ENCODE measurements at places on chromosomes 2 and 18.

DNA sequence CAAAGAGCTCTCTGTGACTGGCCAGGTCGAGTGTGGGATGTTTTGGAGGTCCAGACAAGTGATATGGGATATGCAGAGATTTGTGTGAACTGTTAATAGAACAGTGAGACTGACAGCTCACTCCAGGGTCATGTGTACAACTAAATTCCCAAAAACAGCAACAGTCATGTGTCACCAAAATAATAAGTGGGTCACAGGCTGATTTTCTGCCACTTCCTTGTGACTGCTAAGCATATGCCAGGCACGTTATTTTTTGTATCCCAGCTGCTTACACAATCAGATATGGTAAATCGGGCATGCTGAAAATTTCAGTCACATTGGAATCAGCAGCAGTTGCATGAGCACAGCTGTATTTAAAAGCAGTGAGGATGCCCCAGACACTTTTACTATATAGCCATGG lies 198.7 kb downstream of the PTGR3 start:
- no peak for DNase-seq

DNA sequence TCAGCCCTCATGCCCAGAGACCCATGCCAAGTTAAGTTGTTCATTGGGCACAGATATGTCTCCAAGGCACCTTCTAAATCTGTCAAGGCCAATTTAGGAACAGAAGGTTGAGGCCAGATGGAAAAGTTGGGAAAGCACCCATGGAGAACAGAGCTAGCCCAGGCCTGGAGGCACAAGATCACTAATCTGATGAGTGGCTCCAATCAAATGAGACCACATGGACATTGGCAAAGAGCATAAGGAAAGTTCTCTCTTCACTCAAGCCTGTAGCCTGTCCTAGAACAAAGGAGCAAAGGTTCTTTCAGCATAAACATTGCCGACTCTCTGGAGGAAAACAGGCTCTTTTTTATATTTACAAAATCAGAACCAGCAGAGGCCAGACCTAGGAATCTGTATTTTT lies 154.8 kb downstream of the RNF152 start:
- peak; percentile 43 for DNase-seq

DNA sequence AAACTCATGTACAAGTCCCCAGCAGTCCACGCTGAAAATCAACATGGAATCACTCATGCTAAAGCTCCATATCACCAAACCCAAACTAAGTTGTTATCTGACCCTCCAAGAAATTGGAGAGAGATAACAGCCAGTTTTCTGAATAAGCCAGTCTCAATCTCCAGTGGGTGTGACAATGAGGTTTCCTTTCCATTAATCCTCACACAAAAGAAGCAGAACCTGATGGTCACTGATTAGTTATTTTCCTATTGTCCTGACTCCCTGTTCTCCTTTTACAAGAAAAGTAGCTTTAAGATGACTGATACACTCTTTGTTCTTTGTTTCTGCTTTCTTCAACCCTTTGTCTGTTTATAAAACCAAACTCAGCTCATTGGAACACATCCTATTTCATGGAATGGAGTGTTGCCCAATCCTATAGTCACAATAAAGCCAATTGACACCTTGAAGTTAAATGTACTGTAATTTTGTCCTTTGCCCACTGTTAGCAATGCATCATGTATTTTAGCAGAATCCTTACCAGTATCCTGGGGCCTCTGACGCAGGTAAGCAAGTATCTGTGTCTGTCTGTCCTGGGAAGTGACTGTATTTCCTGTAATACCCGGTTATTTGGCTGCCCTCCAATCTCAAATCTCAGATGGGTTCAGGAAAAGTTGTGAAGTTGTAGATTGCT lies 30.6 kb upstream of the SH3RF3 start:
- DNase-seq: no peak

DNA sequence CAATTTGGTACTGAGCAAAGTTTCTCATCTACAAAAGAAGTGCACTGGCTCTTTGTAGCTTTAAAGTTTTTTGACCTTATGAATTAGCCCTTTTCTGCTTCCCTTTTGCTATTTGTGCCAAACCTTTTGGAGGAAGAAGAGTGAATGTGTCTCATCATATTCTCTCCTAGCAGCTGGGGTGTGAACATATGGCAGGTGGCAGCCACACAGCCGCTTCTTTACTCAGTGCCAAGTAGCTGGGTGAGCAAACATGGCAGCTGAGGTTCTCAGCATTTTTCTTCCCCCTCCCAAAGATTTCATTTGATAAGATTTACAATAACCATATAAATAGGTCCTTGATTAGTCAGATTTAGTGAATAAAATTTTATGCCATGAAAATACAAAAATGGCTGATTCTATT lies 46.7 kb upstream of the STK17B start:
- no peak for DNase-seq

GRCh38 chr2:68193144-68193543 lies 35.5 kb downstream of the PNO1 start:
- no peak for DNase-seq

DNA sequence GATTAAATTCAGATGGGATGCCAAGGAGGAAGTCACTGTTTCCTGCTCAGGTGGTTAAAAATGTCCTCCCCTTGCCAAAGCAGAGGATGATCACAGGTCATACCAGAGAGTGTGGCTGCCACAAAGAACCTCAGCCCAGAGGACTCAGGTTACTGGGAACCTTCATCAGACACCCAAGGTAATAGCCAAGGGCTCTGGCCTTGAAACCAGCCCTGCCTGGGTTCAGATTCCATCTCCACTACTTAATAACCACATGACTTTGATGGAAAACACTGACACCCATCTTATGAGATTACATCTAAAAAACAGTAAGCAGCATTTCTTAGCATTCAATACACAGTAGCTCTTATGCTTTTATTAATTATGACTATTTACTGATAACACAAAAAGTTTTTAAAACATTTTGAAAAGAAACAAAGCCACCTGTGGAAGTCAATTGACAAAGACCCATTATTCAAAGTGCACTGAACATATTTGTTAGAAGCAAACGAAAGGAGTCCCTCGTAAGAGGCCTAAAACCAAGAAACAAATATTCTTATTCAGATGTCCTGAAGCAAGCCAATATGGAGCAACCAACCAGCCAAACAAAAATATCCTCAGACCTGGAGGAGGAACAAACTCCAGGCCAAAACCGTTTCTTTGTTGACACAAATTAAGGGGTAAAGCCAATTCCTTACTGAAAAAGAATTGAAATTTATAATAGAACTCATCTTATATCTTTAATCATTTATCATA lies 241.5 kb downstream of the RNF152 start:
- DNase-seq: no peak

GRCh38 chr2:167135706-167136105 lies 247.4 kb downstream of the XIRP2 start:
- DNase-seq: no peak

GRCh38 chr2:179049203-179049545 lies 763 bp downstream of the CCDC141 start:
- DNase-seq: no peak

- no peak for DNase-seq
Observed at GRCh38 chr2:203718087-203718486, 11.6 kb downstream of the CD28 start.

GRCh38 chr2:240932001-240932723 lies 26.0 kb downstream of the CROCC2 start:
- DNase-seq: no peak

DNA sequence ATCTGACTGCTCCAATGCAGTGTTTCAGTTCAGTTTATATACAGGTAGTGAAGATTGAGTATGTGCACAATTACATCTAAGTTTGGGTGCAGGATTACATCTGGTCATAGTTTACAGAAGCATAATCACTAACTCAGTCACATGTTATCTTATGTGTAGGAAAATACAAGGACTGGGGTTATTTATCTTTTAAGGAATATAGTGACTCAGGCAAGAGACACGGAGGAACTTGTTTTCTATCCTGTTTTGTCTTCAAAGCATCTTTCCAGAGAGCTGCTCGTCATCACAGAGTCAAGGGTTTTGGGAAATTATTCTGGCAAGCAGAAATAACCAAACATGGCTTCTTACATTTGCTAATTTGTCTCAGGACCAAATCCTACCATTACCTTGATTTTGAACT lies 1371.5 kb upstream of the TMEFF2 start:
- DNase-seq: no peak

- no peak for DNase-seq
Observed at GRCh38 chr2:32278478-32278853, 762 bp downstream of the YIPF4 start.

DNA sequence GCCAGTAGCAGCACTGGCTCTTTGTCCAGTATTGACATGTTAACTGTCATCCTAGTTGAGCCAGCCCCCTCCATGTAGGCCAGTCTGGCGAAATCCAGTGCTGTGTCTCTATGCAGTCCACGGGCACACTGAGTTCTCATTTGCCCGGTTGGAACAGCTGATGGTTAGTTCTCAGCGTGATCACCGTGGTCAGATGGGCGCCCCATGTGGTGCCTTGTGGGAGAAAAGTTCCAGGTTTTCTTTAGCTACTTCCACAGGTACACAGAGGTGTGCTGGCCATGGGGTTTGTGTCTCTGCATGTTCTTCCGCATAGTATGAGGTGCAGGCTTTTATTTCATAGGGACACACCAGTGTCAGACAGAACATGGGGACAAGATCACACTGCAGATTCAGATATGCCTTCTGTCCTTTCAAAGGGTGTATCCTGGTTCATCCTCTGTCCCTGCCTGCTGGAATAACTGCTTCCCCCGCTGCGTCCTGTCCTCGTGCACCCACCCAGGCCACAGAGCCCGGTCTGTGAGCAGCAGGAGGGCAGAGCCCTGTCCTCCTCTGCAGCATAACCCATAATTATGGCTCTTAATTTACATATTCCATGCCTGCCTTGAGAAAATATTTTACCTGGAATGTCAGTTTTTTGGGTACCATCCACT lies 334.1 kb downstream of the GBX2 start:
- no peak for DNase-seq

DNA sequence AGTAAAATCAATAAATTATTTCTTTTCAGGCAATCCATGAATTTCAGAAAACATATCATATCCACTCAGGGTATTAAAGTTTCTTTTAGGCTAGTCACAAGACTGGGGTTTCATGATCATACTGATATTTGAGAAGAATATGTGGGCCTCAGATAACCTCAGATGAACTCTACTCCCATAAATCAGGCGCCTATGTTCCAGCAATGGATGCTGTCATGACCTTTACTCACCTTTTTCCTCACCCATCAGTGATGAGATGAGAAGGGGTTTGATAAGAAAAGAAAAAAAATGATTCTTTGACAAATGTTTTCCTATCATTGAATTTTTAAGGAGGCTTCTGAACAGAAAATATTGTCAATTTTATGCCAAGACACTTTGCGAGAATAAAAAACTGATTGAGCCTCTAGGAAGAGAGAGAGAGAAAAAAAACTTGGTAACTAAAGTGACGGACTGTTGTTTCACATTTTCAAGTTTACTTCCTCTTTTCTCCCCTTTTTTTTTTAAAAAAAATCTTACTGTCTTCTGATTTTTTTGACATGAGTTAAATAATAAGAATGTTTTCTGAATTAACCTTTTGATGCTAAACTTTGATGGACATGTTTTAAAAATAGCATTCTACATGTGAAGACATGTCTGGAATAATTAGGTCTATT lies 309.1 kb upstream of the MAP2 start:
- DNase-seq: no peak

- no peak for DNase-seq
Observed at GRCh38 chr2:108605947-108606346, 71.7 kb downstream of the LIMS1 start.

DNA sequence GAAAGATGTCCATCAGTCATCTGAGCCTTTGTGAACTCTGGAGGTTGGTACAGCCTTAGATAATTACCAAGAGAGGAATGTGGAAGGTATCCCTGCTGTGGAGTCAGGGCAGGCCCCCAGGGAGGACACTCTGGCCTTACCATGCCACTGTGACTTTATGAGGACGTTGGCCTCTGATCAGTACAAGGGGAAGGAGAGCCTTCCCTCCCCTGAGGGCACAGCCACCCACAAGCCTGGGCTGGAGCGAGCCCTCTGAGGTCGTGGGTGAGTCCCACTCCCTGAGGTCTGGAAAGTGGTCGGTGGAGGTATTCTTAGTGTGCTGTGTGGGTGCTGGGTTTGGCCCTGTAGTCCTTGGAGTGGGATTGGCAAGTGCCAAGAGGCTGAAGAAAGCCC lies 91.6 kb downstream of the STPG4 start:
- DNase-seq: no peak

DNA sequence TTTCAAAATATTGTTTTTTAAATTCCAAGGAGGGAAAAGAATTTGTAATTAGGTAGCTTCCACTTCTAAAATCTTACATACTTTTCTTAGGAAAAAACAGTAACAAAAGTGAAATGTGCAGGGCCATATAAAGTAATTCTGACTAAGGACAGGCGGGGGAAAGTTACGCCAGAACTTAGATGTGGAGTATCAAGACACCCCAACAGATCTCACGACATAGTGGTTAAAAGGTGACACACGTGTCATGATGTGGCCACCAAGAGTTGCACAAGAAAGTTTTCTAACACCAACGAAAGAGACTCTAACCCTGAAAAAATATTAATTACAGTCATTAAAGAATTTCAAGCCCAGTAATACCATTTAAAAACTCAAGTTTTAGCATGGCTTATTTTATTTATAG lies 51.0 kb downstream of the KIDINS220 start:
- no peak for DNase-seq

GRCh38 chr2:63320669-63321068 lies 267.6 kb downstream of the WDPCP start:
- DNase-seq: no peak

DNA sequence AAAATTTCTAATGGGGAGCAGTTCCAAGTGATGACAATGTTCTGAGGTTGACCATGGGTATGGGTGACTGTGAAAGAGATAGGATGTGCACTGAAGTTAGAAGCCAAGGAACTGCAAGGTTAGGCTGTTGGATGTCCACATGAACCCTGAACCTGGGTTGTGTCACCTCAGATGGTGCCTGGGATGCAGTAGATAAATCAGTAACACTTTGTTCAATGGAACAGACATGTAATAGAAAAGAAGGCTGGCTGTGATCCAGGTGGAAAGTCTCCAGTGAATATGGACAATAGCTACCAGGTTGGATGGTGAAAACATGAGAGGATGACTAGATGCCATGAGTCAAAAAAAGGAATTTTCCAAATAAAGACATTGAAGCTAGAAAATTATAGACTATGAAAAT lies 131.4 kb downstream of the TRABD2A start:
- DNase-seq: no peak

DNA sequence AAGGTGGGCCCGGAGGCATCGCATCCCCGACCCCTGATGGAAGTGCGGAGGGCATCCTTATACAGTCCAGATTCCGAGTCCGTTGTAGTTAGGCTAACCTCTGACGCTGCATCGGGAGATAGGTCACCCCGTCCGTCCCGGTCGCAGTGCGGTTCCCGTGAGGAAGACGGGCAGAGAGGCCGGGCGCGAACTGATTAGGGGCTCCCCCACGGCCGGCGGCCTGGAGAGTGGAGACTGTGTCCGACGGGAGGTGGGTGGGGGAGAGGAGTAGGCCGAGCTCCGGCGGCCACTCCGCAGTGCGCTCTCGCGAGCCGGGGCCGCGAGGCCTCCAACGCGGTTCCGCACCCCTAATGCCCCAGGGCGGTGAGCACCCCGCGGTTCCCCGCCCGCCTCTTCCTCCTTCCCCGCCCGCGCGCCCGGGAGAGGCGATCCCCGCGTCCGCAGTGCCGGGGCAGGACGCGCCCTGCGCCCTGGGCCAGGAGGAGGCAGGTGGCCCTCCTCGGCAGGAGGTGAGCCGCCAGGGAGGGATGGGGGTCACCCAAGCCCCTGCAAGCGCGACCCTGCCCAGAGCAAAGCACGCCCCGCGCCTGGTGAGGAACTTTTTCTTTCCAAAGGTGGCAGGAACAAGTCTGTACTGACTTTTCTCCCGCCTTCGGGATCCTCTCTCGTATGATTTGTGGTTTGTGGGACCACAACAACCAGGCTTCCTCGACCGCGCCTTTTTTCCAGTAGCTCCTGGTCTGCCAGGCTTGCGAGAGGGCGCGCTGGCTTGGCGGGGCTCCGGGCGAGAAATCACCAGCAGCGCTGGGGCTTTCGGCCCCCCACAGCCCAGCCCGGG lies 1.4 kb upstream of the SP5 start:
- no peak for DNase-seq

Data from COLO829 (cell line).